Activated CD4-positive, alpha-beta T cell treated with anti-CD3 and anti-CD28 coated beads, Interleukin-2, amount 10 ng/mL, durations not matched to agents 24 days and 14 days (primary cell): ENCODE measurements at places on chromosomes 3 and 15. TPM values are rescaled to one million over a fixed set of nuclear protein-coding genes. Genes with fewer than 3 reads are reported as not detected.

- no peak overlapping the region for H3K27ac ChIP-seq
- DNase-seq = no peak
- H3K27me3 ChIP-seq = no peaks in the 10 kb centered on the region
- H3K36me3 ChIP-seq = no peaks in the 10 kb centered on the region
Measured at GRCh38 chr15:95162531-95162930, 931.2 kb downstream of the MCTP2 start.

DNA sequence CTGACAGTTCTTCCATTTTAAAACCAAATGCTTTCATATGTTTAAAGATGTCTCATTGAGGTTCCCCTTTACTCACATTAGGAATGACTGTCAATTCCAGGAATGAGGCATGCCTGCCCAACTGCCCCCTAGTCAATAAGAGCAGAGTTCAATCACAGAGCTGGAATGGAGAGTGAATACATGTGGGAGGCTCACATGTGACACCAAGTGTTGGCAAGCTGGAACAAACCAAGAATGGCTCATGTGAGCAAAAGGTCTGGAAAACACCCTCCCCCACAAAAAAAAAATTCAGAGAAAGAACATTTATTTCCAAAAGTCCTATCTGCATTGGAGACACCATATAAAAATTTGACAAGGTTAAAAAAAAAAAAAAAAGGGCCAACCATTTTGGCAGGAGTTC, 3.7 kb downstream of the PBRM1 start:
- DNase-seq = no peak
- peak overlapping the region; percentile 88 for H3K27ac ChIP-seq
- H3K36me3 ChIP-seq = peaks cover 52% of the 10 kb centered on the region
- H3K4me3 ChIP-seq = peak overlapping the region; percentile 48
- peaks cover 46% of the 10 kb centered on the region for H3K4me1 ChIP-seq

DNA sequence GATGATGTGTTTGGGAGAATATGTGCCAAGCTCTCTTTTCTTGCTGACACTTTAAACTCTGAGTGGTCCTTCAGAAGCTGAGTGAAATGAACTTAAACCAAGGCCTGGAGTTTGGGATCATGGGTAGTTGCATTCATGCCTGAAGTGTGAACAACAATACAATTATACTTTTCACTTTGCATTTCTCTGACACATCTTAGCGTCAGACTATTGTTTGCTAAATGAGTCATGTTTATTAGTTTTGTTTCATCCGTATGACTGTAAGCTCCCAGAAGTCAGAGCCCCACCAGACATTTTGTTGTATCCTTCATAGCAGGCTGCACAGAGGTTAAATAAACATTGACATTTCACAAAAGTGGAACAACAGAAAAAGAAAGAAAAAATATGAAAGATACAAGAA, 542.6 kb downstream of the TUSC7 start:
- no peaks in the 10 kb centered on the region for H3K27me3 ChIP-seq
- no peak overlapping the region for H3K4me3 ChIP-seq
- H3K36me3 ChIP-seq = no peaks in the 10 kb centered on the region
- DNase-seq = no peak
- H3K27ac ChIP-seq = no peak overlapping the region

GRCh38 chr15:91981821-91982800, 128.6 kb downstream of the SLCO3A1 start:
- no peaks in the 10 kb centered on the region for H3K4me1 ChIP-seq
- H3K27ac ChIP-seq = no peak overlapping the region
- DNase-seq = no peak
- no peaks in the 10 kb centered on the region for H3K36me3 ChIP-seq
- H3K4me3 ChIP-seq = no peak overlapping the region
- H3K27me3 ChIP-seq = peaks cover 9% of the 10 kb centered on the region

DNA sequence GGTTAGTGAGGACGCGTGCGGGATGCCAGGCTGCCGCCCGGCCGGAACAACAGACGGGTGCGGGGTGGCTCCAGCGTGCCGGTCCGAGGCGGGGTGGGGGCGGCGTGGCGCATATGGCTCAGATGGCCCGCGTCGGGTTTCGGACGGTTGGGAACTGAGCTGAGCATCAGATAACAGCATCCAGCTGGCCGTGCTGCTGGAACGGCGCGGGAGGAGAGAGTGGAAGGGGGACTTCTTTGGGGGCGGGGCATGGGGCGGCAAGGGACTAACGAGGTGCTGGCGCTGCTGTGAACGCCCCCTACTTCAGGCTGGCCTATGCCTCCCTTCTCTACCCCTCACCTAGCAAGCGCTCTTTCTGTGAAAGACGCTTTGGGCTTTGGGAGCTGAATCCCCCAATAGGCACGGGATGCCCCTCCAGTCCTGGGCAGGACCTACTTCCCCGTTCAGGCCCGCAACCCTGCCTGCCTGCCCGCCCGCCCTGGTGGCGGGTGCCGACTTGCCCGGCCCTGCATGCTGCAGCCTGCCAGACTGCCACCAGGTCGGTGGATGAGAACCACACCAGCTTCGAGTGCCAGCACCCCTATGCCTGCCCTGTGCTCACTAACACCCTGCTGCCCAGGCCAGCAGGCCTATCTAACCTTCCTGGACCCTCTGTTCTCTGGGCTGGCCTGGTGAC, 542 bp downstream of the INKA1 start:
- peaks cover 20% of the 10 kb centered on the region for H3K27me3 ChIP-seq
- DNase-seq = no peak
- H3K4me1 ChIP-seq = peaks cover 40% of the 10 kb centered on the region
- H3K36me3 ChIP-seq = peaks cover 5% of the 10 kb centered on the region
- H3K27ac ChIP-seq = peak overlapping the region; percentile 26
- H3K4me3 ChIP-seq = peak overlapping the region; percentile 80

GRCh38 chr15:88490036-88490435, 22.5 kb downstream of the MRPS11 start:
- no peaks in the 10 kb centered on the region for H3K27me3 ChIP-seq
- H3K4me3 ChIP-seq = no peak overlapping the region
- H3K27ac ChIP-seq = no peak overlapping the region
- DNase-seq = no peak

GRCh38 chr15:70243686-70244540, 146.2 kb upstream of the TLE3 start:
- no peak overlapping the region for H3K27ac ChIP-seq
- no peak for DNase-seq
- H3K27me3 ChIP-seq = peaks cover 18% of the 10 kb centered on the region

- H3K4me3 ChIP-seq = no peak overlapping the region
- no peaks in the 10 kb centered on the region for H3K27me3 ChIP-seq
- DNase-seq = no peak
- no peak overlapping the region for H3K27ac ChIP-seq
- peaks cover 15% of the 10 kb centered on the region for H3K36me3 ChIP-seq
Measured at GRCh38 chr3:172298247-172298646, 150.0 kb downstream of the GHSR start.

DNA sequence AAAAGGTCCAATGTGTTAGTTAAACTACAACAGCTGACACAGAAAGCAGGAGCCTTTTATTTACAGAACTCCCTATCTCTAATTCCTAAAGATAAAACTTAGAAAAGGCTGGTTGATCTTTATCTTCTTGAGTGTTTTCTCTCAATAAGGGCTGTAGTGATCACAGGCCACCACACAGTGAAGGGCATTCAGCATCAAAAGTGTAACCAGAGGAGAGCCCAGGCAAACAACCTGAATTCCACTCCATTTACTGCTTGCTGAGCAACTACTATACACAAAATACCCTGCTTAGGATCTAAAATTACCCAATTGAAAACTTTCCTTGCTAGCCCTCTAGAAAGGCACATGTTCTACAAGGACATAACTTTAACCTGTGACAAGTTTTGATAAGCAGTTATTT, 122.7 kb downstream of the MEIS2 start:
- H3K4me3 ChIP-seq = no peak overlapping the region
- no peaks in the 10 kb centered on the region for H3K27me3 ChIP-seq
- H3K27ac ChIP-seq = no peak overlapping the region

Gene SERINC4
- total RNA-seq = 0.28 and 0.33 TPM in 2 replicates

Gene KLHL40
- total RNA-seq = not detected in 2 replicates

Gene GATA2
- not detected in 2 replicates for total RNA-seq
